GM13976 (cell line): ENCODE measurements at places on chromosomes 2 and 18.
A peak's percentile ranks its signal among the peaks of the same experiment; 100 is the strongest.

DNA sequence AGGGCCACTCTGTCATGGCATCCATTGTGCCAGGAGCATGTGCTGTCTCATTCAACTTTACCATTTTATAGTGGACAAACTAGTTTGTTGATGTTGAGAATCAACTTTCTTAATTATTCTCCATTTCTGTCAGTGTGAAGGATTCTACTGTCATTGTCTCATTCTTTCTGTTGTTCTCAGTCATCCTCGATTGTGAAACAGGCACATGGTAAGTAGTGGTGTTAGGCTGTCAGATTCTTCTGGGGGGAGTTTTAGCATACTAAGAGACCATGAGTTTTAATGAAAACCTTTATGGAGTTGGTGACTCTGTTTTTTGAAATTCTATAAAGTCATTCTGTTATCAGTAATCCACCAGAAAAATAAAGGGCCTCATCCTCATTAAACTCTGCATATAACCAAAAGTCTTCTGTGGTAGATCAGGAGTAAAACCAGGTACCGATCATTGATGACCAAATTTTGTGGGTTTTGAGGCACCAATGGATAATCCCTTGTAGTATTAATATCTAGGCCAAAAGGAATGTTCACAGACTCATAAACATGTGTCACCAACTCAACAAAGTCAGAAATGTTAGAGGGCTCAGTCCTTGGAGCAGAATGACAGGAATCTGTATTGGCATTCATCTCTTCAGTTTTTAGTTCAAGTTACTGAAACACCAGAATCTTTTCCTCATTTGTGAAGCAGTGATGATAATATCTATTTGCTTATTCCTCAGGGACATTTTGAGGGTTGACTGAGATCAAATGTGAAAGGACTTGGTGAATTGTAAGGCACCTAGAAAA, 73.2 kb downstream of the CERS6 start:
- DNase-seq, result no peak

GRCh38 chr2:125564471-125564870, 1091.5 kb upstream of the GYPC start:
- DNase-seq, result no peak

- no peak for DNase-seq
These were observed 399.1 kb upstream of the ATP5MC3 start for GRCh38 chr2:175580652-175581051.

GRCh38 chr18:50312296-50313030, 25.0 kb upstream of the CXXC1 start:
- DNase-seq, result no peak

DNA sequence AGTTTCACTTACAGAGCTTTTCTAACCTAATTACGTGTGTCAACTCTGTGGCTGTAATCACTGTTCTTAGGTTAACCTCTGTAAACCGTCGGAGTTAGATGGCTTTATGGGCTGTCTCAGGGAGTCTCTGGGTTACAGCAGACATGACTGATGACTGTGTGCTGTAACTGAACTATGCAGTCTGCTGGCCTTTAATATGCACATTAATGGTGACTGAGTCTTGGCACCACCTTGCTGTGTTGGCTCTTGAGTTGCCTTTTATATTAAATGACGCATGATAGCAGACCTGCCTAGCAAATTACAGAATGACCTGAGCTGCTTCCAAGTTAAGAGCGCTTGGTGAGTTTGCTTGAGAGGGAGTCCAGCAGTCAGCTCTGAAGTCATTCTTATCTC, 90.1 kb downstream of the ACKR3 start:
- no peak for DNase-seq

- no peak for DNase-seq
These were observed 131.5 kb downstream of the FAM161A start for GRCh38 chr2:61722318-61722717.

GRCh38 chr2:189454009-189454408, 12.7 kb downstream of the WDR75 start:
- no peak for DNase-seq

DNA sequence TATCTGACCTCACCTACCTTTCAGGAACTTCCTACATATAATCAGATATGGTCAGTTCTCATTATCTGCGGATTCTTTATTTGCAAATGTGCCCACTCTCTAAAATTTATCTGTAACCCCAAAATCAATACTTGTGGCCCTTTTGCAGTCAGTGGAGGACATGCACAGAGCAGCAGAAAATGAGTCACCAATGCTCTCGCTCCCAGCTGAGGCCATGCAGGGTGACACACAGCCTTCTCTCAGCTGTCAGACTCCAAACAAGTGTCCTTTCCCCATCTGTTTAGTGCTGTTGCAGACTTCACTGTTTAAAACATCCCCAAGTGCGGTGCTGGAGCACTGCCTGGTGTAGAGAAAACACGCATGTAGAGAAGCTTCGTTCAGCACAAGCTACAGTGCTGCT, 171.9 kb upstream of the SALL3 start:
- DNase-seq, result no peak

- no peak for DNase-seq
These were observed 28.0 kb upstream of the ARHGEF4 start for GRCh38 chr2:130808482-130809268.

GRCh38 chr18:10928011-10928771, 221.2 kb downstream of the PIEZO2 start:
- DNase-seq, result peak; percentile 46

GRCh38 chr2:8253781-8254180, 428.1 kb upstream of the ID2 start:
- DNase-seq, result no peak

- DNase-seq, result no peak
These were observed 69.4 kb upstream of the ODC1 start for GRCh38 chr2:10517351-10518043.

- DNase-seq, result no peak
These were observed 14.5 kb downstream of the CAPN14 start for GRCh38 chr2:31202833-31203232.

- peak; percentile 58 for DNase-seq
These were observed 50.5 kb downstream of the MRPL35 start for GRCh38 chr2:86249579-86250391.

DNA sequence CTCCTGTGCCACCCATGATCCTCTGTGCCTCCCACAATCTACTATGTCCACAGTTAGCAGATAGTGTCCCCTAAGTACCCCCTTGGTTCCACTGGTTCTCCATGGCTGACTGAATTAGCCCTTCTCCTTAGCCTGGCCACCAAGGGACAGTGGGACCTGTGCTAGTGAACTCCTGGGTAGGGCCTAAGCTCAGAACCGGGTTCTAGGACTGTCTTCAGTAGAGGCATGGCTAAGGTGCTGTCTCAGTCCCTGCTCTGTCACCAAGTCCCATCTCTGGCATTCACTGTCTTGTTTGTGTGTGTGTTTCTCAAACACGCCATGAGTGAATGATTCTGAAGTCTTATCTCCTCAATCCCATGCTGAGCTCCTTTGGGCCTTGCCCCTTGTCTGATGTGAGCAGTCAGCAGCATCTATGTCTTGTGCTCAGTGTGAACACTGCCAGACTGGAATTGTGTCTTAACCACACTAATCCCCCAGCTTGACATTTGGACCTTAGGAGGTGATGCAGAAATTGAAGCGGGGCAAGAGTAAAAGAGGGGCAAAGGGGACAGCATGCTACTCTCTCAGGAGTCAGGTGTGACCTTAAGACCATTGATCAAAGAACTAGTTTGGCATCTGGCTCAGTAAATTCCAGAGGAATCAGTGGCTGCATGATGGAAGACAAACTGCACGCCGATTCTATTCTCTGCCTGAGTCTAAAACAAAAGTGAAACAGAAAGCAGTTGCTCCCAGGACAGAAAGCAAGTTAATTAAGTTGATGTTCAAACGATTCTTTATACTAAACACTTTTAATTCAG, 190.5 kb downstream of the ALPK2 start:
- DNase-seq, result no peak

DNA sequence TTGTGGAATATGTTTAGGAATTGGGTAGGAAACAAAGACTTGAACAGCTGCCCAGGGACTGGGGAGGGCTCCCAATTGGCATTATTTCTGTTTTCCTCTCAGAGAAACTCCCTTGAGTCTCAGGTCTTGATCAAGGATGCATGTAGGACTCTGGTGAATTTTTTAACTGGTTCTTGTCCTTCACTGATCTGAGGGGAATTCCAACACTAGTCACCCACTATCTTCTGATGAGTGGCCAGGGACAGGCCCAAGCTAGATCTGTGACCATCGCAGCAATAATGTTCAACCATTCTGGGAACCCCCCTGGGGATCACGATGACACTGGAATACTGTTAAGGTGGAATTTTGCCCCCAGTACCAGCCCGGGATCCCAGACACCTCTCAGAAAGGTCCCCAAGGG, 132.0 kb downstream of the SH3BP4 start:
- DNase-seq, result no peak

- DNase-seq, result peak; percentile 79
These were observed 1.7 kb upstream of the CTDSP1 start for GRCh38 chr2:218397820-218398436.

GRCh38 chr2:107392241-107392704, 434.4 kb upstream of the RGPD4 start:
- no peak for DNase-seq

GRCh38 chr18:51255693-51256092, 58.2 kb upstream of the MEX3C start:
- DNase-seq, result no peak

GRCh38 chr18:48123324-48123723, 192.9 kb upstream of the SMAD2 start:
- DNase-seq, result no peak

DNA sequence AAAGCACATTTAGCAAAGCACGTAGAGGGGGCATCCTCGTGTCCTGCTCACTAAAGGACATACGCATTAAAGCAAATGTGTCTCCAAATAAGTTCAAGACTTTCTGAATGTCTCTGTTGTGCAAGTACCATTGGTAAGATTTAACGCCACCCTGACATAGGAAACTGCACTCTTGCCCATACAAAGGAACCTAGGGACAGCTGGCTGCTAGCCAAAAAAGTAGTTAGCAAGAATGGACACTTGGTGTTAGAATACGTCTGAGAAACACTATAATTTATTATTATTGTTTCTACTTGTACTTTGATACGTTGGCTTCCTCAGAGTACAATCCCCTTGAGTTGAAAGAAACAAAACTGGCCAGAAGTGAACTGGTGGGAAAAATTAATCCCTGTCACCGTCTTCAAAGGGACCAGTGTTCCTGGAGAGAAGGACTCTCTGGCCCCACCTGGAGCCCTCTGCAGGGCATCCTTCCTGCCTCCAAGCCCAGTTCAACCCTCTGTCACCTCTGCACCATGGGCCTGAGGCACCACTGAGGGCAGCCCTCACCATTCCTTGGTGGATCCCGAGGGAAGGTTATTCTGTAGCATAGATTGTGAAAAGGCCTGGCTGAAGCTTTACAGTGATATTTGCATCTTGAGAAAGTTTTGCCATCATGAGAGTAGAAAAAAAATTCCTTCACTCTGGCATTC, 51.4 kb upstream of the APCDD1 start:
- no peak for DNase-seq

DNA sequence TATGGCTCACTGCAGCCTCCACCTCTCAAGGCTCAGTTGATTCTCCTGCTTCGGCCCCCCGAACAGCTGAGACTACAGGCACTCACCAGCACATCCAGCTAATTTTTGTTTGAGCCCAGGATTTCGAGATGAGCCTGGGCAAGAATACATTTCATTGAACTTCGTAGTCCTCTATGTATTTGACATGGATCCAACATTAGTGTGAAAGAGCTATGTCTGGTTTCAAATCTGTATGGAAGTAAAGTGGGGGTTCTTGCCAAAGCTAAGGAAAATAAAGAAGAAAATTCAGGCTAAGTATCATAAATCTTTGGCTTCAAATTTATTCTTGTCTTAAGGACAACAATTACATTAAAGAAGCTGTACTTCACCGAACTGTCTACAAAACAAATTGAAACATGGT, 1291.7 kb upstream of the CRIM1 start:
- no peak for DNase-seq

DNA sequence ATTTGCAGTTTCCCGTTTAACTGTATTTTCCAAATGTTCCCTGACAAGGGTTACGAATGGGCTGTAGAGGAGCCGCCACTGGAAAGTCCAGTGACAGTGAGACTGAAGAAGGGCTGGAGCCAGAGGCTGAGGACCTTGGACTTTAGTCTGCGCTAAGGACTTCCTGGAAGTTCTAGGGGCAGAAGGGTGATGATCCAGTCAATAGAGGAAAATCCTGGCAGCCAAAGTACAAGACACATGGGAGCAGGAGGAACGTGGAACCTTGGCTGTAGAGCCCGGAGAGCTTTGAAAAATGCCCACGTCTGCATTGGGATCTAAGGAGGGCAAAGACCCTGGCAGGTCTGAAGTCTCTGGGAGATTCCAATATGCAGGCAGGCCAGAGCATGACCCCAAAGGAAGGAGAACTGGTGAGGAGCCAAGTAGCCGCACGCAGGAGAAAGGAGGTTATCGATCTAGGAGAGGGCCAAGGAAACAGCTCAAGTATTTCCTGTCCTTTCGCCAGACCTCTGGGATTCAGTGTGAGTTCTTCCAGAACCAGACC, 28.5 kb downstream of the MBP start:
- no peak for DNase-seq

DNA sequence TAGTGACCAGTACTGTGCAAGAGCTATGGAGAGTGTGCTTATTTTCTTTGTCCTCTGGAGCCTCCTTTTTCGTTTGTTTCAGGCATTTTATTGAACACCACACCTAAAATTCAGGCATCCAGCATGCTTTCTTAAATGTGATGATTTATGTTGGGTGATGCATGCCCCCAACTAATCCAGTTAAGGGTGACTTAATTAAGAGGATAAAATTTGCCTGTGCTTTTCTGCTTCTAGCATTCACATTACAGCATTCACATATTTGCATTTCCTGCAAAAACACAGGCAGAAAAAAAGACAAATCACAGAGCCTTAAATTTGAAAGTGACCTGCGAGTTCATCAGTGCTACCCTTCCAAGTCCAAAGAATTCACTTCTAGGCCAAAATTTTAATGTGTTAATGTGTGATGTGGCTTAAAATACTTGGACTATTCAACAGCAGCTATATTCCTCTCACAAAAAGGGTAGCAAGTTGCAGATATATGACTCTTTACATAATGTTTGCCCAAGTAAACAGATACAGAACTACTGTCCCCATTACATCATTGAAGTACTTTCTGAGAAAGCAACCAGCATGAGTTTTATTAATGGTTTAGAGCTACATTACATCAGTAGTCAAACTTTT, 286.5 kb downstream of the THSD7B start:
- DNase-seq, result no peak

GRCh38 chr2:68196120-68196716, 38.5 kb downstream of the PNO1 start:
- no peak for DNase-seq

DNA sequence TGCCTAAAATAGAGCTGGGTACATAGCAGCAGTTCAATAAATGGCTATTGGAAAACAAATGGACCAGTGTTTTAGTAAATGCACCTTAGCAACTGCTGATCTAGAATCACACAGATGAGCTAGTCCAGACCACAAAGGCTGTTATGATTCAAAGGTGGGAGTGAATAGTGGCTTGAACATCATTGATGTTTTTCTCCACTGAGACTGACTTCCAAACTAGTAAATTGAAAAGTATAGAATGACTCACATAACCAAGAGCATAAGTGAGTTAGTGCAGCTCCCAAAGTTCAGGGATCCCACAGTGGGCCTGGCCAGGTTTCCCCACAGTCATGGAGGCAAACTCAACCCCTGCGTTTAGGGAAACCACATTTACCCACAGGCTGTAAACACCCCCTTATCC, 106.7 kb upstream of the YPEL5 start:
- DNase-seq, result no peak
